Esophagus mucosa (tissue), 1 donor: ENCODE measurements at places on chromosomes 1 and 21.

DNA sequence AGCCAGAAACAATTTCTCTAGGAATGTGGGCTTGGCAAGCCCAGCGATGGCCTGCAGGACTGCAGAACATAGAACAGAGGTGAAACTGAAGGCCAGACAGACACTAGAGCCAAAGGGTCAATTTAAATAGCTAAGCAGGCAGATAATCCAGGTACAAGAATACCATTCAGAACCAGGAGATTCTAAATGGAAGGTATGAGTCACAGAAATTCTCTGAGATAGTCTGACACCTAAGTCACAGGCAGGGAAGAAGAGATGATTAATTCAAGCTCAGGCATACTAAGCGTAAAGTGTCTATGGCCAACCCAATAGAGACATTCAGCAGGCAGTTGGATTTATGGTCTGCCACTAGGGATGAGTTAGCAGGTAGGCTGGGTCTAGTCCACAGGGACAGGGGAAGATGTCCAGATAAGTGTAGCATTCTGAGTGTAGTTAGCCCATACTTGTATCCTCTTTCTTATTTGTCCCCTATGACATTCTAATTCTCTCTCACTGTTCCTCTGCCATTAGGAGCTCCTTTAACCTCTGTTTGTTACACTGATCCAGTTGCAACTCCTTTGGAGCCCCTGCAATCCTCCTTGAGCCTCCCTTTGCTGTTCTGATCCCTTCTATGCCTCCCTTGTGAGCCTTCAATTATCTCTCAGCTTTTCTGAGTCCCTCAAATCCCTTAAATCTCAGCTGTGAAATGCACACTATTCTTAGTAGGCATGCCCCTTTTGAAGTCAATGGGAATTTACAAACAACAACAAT lies 383.8 kb downstream of the LMO4 start:
- peak; percentile 87 for ATAC-seq

DNA sequence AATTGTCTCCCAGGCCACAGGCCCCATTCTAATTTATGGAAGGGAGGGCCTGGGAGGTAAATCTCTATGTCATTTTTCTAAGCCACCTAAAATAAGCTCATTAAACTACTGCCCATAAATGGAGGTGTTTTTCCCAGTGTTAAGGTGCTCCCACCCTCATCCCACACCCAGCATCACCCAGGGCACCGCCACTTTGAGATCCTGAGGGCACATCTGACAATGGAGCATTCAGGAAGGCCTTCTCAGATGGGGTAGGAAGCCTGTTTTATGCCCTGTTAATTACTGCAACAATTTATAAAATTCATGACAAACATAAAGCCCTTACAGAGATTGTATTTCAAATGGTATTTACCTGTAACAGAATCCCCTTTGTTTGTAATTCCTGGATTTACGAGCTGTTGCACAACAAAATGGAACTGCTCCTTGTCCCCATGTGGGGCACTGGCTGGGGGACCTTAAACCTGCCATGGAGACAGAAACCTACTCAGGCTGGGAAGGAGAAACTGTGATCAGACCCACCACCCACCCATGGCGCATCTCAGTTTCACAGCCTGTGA lies 319.5 kb upstream of the USP24 start:
- no peak for ATAC-seq

DNA sequence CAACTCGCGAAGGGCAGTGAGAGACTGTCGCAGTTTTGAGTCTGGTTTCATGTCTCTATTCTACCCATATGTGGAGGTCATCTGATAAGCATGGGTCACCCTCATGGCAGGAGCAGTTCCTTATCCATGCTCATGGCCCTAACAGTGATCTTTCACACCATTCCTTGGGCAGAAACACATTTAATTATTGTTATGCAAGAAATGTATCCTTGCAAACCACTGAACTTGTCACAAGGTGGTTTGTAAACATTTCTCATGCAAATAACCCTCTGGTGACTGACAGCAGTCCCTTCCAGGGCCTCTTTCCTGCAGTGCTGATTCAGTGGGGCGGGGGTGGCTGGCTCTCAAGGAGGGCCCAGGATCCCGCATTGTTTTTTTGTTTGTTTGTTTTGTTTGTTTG lies 421.4 kb upstream of the RUNX1 start:
- ATAC-seq, result no peak

- ATAC-seq, result peak; percentile 74
Observed at GRCh38 chr21:34845521-34846451, 177.0 kb downstream of the CLIC6 start.

DNA sequence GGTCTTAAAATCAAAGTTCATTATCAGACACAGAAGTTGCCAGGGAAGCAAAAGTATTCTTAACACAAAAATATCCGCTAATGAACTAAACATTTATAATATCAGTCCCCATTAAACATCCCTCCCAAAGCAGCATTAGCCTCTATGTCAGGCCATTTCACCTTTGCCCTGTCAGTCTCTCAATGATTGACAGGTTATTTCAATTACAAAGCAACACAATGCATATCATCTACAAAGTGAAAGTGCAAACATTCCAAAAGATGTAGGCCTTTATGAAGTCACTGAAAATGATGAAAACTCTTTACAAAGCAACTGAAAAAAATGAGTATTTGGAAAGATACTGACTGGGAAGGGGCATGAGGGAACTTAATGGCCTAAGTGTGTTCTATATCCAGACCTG lies 14.1 kb downstream of the ENAH start:
- ATAC-seq, result no peak

DNA sequence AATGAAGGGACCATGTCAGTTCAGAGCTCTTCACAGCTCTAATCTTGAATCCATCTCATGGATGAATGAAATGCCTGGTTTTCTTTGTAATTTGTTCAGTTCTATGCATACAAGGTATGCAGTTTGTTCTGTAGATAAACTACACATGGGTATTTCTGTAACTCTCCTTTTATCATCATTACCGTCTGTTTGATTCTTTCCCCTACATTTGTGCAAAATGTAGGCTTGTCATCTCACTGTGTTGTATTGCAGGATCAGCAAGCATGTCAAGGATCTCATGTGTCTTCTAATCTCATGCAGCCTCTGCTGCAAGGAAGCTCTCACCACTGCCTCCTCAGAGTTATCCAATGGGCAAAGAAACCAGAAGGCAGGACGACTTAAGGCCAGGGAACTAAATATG lies 79.3 kb downstream of the OLFML2B start:
- no peak for ATAC-seq

- ATAC-seq, result no peak
Observed at GRCh38 chr1:25051504-25051903, 121.4 kb upstream of the RUNX3 start.

GRCh38 chr21:45150638-45151131 lies 76.3 kb downstream of the ADARB1 start:
- ATAC-seq, result peak; percentile 40

DNA sequence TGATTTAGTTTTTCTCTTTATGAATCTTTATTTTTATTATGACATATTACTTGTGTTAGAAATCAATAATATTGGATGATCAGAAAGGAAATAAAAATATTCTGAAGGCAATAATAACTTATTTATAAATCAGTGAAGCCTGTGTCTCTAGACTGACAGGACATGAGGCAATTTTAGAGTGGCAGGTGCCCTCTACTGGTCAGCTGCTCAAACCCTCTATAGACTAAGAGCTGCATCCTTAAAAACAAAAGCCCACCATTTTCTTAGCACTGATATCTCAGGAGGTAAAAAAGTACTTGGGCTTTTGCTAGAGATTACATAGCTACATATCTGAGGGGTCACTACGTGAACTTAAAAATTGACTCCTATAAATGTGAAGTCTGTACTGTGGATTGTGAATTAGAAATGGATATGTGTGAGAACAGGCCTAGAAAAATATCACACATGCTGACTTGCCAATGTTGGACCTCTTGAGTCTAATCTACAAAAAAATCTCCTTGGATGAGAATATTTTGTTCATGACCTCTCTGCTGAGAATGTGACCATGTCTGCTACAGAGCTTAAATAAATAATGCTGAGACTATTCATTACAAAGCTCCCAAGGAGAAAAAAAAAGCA lies 597.9 kb upstream of the ADAMTS5 start:
- ATAC-seq, result no peak

DNA sequence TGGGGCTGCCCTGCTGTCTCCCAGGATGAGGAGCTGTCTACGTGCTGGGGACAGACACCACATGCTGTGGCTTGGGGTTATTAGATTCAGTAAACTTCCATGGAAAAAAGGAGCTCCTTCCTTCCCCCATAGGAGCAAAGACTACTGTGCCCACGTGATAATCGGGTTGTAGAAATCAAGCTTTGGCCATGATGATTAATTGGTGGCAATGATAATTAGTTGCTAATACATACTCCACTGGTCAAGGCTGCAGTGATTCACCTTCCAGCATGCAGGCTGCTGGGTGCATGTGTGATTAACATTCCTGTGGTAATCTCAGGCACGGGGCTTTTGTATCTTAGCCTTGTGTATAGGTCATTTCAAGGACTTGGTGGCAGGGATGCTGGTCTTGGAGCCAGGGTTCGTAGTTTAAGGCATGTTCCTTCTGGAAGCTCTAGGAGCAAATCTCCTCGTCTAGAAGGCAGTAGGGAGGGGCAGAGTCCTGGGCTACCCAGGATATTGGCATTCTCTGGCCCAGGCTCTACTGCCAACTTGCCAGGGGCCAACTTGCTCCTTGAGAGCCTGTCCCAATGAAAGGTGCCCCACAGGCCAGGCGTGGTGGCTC lies 41.4 kb downstream of the TMCO4 start:
- peak; percentile 57 for ATAC-seq

DNA sequence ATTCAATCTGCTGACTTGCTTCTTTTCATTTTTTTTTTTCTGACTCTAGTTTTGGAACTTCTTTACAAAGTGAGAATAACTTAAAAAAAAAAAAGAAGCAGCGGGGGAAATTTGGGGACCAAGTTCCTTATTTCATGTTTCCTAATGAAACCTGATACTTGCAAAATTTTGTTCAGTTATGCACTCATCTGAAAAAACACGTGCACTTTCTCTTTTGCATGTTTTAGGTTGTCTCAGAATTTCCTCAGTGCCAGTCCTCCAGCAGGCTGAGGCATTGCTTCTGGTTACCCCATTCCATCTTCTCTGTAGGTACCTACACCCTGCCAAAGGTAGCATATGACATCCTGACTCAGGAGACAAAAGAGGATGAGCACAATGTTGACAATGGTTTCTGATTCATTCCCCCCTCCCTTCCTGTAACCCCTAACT lies 299.7 kb downstream of the GRIK1 start:
- no peak for ATAC-seq

GRCh38 chr1:67285780-67286488 lies 21.7 kb upstream of the IL12RB2 start:
- ATAC-seq, result no peak

DNA sequence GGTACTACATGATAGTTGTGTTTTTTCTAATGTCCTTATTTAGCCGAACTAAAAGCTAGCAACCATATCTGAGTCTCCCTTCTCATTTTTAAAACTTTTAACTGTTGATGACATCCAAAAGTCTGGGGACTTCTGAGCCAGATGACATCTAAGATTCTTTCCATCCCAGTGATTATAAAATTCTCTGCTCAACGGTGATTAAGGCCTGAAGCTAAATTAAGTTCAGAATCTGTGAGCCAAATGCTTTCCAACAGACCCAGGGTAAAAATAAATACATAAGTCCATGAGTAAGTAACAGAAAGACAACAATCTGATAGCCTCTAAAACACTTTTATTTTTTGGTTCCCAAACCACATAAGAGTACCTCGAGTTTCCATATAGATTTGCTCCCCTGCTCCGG lies 13.1 kb upstream of the PTP4A2 start:
- no peak for ATAC-seq

DNA sequence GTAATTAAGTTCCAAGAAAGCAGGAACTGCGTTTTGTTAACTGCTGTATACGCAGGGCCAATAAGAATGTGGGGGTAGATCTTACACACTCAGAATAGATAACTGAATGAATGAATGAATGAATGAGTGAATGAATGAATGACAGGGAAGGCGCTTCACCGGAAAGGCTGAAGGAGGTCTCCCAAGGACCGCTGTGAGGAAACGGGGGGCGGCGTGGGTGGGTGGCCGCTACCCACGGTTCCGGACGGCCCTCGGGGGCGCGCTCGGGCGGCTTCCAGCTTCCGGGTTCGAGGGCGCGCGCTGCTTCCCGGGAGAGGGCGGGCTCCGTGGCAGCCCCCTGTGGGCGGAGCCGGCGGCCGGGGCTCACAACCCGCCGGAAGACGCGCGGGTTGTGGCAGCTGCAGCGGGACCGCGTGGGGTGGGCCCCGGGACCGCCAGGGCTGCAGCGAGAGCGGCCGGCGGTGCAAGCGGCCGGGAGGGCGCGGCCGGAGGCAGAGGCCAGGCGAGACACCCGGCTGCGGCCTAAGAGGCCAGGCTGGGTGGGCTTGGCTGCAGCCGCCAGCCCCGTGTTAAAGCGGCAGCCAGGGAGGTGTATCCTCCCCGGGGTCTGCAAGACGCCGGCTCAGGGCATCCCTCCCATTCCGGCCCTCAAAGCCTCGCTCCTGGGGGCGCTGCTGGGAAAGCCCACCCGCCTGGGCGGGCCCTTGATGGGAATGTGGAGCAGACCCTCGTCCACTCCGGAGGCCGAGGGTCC lies at the start of gene ZFP69:
Gene ZFP69, plus strand, starts transcription at position 367 of the 754 bp plus-strand sequence. CDS start 2,072 bp downstream, outside the sequence.
- peak; percentile 82 for ATAC-seq

DNA sequence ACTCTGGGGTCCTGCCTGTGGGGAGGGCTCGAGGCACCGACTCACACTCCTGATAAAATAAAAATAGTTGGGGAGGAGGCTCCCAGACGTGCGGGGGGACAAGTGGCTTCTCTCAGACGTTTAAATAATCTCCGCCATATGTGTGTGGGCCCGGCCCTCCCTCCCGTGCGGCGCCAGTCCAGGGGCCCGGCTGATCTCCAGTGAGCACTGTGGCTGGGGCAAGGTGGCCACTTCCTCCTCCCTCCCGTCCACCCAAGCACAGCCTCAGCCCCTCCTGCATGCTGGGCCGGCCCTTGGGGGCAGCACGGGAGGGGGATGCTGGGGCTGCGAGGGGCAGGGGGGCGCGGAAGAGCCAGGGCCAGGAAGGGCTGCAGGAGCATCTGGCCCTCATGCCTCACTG lies 4.0 kb upstream of the PLCH2 start:
- ATAC-seq, result no peak

DNA sequence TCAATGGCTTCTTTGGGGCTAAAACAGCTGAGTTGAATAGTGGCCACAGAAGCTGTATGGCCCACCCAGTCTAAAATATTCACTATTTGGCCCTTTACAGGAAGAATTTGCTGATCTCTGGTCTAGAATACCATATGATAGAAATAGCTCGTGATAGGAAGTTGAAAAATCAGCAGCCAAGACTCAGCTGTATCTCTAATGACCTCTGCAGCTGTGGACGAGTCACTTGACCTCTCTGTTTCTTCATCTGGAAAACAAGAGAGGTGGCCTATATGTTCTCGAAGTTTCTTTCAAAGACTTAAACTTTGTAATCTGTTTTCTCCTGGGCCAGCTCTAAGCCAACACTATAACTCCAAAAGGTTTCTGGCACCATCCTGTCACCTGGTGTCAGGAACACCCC lies 129.2 kb downstream of the ZBTB18 start:
- no peak for ATAC-seq

- ATAC-seq, result no peak
Observed at GRCh38 chr1:29668551-29669157, 432.3 kb downstream of the PTPRU start.

GRCh38 chr1:29275435-29275834 lies 39.1 kb downstream of the PTPRU start:
- ATAC-seq, result no peak
